ENCODE measurements at places on chromosomes 16 and 17.
A peak's percentile ranks its signal among the peaks of the same experiment; 100 is the strongest.

GRCh38 chr16:30539000-30539964, 4.6 kb upstream of the ZNF747 start:
- no peak for DNase-seq

DNA sequence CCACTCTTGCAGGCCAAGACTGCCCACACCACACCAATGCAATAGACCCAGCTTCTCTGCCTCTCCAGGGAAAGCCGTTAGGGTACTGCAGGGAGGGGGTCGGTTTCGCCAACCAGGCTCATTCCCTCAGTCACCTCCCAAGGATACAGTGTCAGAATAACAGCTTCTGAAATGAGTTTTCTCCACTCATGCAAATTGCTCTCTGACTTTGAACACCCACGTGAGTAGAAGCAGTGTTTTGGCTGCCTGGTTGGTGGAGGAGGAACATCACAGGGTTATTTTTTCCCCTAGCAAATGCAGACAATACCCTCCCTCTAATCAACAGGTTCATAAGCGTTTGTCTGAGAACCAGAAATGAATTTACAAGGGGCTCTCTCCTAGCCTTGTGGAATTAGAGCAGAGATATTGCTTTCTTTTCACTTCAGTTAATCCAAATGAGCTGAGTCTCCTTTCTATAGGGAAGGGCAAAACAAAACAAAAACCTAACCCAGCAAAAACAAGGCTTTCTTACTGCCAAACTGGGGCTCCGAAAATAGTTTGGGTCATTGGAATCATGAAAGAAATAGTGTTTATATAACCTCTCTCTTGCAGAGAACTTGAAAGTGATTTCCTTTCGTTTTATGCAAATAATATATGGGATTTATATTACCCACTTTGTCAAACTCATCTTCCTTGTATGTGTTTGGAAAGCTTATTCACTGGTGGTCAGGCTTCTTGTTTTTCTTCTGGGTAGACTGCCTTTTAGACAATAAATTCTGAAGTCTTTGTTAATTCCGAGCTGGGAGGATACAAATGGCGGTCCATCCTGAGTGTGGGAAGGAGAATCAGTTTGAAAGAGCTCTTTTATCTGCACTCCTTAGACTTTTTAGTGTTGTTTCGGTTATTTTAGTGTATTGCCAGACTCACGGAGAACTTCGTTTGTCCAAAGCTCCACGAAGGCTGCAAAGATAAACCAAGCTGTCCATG, 229.9 kb downstream of the MSI2 start:
- no peak for DNase-seq

DNA sequence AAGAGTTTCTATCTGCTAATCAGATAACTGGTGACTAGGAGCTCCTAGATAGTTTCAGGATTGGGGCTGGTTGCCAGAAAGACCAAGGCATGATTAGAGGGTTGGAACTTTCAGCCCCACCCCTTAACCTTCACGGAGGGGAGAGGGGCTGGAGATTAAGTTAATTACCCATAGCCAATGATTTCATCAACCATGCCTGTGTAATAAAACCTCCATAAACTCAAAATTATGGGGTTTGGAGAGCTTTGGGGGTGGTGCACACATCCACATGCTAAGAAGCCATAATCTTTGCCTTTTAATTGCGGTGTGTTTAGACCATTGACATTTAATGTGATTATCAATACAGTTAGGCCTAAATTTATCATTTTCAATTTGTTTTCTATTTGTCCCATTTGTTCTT, 161.7 kb downstream of the CDK5R1 start:
- no peak for DNase-seq

GRCh38 chr16:2749936-2750335, 2.5 kb upstream of the SRRM2 start:
- peak; percentile 36 for DNase-seq

GRCh38 chr17:50079334-50080095, 15.6 kb upstream of the PDK2 start:
- DNase-seq, result peak; percentile 38

- DNase-seq, result no peak
These were observed 361.3 kb downstream of the FOXL1 start for GRCh38 chr16:86939609-86940008.

- DNase-seq, result no peak
These were observed 8.5 kb upstream of the KPNB1 start for GRCh38 chr17:47641202-47641601.

DNA sequence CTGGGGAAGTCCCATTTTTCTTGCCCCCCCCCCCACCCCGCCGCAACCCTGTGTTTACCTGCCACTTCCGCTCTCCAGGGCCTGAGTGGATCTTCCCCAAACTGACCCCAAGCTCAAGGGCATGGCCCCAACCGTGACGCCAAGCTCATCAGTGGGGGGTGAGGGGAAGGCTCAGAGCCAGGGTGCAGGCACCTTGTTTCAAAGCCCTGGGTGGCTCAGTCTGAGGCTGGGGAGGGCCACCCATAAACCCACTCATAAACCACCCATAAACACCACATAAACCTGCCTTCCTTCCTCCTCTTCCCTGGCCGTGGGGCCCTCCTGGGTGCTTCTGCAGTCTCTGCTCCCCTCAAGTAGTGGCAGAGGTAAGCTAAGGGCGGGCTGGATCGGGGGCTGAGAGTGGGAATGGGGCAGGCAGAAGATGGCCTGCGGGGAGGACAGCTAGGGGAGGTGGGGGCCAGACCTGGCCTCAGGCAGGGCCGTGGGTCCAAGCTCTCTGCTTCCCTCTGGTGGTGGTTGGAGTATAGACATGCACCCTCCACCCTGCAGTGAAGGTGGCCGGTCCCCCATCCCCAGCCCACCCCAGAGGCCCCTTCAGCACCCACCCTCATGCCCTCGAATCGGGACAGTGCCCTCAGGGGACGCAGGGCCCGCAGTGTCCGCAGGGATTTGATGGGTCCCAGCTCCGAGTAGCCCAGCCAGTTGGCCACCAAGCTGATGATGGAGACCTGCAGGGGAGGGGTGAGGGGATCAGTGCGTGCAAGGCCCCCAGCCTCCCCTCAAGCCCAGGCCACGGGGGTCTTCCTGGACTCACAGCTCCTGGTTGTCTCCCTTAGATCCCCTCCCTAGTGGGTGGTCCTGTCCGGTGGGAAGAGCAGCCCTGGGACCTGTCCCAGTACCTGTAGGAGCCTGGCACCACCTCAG, 14.6 kb upstream of the CD79B start:
- DNase-seq, result peak; percentile 67

DNA sequence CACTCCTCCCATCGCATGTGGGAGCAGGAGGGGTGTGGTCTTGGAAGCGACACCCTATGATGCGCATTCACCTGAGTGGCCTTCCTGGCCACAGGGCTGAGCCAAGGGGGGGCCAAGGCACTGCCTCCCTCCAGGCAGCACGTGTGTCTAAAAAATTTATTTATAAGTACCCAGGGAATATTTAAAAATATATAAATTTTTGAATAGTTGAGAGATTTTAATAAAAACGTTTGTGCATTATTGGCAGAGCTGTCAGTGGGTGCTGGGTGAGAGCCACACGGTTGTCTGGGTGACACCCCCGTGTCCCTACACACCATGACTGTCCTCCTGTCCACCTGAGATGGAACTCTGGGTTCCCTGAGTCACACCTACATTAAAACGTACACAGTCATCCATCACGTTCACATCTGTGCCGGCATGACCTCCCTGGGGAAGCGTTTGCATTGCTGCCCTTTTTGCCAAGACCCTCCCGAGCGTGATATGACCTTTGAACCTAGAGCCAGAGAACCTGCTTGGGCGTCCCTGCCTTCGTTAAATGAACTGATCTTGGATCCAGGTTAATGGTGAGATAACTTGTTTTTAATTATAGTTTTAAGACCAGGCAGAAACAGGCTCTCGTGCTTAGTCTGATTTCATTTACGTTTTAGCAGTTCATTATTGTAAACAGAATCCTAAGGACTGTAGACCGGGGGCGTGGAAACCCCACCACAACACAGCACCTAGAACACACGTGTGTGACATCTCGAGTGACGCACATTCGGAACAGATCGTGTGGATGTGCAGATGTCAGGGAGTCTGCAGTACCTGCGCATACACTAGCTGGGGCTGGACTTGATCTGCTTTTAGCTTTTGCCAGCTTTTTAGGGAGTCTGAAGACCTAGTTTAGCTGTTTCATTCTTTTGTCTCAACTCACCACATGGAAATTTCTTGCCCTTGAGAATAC, 192.8 kb upstream of the CHMP6 start:
- DNase-seq, result no peak

DNA sequence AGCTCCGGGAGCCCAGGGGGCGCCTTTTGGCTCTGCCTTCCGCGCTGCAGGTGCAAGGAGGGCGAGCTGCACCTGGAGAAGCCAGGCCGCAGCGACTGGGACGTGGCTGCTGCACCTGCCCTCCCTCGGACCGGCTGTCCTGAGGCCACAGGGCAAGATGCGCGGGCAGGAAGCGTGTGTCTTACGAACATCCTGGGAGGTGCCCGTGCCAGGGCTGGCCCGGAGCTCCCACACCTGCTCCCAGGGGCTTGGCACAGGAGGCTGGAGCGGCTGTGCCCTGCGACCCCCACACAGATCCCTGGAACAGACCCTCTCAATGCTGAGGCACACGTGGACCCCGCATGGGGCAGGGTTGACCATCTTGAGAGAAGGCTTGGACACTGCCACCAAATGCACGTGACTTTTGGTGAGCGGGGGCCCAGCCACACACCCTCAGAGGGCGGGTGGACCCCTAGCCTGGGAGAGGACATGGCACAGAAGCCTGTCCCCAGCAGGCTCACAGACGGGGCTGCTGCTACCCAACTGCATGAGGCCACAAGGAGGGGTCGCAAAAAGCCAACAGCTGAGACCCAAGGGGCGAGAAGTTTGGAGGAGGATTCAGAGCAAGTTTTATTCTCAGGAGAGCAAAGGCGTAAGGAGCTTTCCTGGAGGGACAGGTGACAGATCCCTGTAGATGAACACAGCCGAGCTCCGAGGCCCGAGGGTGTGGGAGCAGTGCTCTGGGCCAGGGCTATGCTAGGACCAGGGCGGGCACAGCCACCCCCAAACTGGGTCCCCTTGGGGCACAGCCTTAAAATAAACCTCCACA, 11.4 kb downstream of the NDUFAF8 start:
- no peak for DNase-seq

DNA sequence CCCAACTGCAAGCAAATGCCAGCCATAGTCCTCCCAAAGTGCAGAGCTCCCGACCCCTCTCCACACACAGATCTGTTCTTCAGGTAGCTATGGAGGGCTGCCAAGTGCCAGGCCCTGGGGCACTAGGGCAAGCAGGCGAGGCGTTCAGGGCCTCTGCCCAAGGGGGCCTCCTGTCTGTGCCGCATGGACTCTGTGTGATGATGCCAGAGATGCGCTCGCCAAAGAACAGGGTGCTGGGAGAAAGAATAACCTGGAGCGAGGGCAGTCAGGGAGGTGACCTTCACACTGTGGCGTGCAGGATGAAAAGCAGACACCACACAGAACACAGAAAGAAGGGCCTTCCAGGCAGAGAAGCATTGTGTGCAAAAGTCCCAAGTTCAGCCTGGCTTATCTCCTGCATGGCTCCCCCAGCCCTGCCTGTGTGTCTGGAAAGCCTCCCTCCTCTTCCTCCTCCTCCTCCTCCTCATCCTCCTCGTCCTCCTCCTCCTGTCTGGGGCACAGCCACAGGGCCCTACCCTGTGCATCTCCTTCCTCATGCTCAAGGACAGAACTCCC, 44.2 kb downstream of the PEMT start:
- no peak for DNase-seq

- DNase-seq, result no peak
These were observed 24.8 kb downstream of the PDIA2 start for GRCh38 chr16:307691-308312.

DNA sequence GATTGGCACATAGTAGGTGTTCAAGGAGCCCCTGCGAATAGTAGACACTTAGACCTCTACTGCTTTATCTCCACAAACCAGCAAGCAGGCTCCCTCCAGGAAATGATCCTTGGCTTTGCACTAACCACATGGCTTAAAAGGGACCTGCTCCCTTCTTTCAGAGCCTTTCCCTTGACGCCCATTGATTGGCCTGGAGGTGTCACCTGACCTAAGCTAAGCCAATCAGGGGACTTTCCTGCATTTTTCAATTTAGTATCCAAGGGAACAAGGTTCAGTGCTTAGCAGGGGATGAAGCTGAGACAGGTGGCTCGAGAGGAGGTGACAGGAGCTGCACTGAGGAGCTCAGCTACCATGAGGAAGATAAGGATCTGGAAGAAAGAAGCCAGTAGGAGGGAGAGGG, 52.8 kb downstream of the CLEC19A start:
- DNase-seq, result no peak

DNA sequence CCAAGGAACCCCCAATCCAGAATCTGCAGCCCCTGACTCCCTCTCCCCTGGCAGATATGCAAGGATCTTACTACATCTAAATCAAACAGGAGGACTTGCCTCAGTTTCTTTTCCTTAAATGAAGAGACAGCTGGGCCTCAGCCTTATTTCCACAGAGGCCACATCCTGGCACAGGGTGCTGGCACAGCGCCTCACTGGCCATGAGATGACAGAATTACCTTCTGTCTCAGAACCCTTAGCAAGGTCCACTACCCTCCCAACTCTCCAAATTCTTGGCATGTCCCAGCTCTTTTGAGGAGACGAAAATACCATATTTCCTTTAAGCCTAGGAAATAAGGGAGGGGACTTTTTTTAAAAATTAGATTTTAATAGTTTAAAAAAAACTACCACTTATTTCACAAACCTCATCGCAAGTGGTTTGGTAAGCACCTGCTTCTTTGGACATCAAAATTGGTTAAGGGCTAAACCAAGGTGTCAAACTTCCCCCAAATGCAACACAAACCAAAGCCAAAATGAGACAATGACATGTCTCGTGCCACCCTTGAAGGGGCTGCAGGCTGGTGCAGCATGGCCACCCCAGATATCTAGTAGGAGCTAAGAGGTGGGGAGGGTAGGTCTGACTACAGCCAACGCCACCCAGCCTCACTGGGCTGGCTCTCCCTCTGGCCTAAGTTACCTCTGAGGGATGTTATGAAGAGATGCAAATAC, 25.3 kb downstream of the FAM117A start:
- no peak for DNase-seq

- no peak for DNase-seq
These were observed 124.2 kb downstream of the ZFHX3 start for GRCh38 chr16:72923757-72924156.

GRCh38 chr16:2535625-2536013, 2.2 kb upstream of the PDPK1 start:
- DNase-seq, result no peak

Measured in activated CD4-positive, alpha-beta memory T cell treated with anti-CD3 and anti-CD28 coated beads, Interleukin-2, amount 10 ng/mL, durations not matched to agents 7 days and 5 days (primary cell).